A549 (cell line): ENCODE measurements at places on chromosomes 1 and 21. TPM values are rescaled to one million over a fixed set of nuclear protein-coding genes. Genes with fewer than 3 reads are reported as not detected.

FMO4 gene
- polyA plus RNA-seq = 0.32 to 0.66 TPM (median 0.43 TPM) in 3 replicates

CLCA2 gene
- 0.01 to 0.03 TPM in 2 of 3 replicates, not detected in the other for polyA plus RNA-seq

NBPF20 gene
- 1.3 to 1.6 TPM (median 1.5 TPM) in 3 replicates for polyA plus RNA-seq

ACKR1 gene
- polyA plus RNA-seq = not detected in 3 replicates

ABCG1 gene
- 0.51 to 2.6 TPM (median 2.3 TPM) in 3 replicates for polyA plus RNA-seq

TNFRSF25 gene
- 3.0 to 4.5 TPM (median 3.4 TPM) in 3 replicates for polyA plus RNA-seq

LENEP gene
- polyA plus RNA-seq = not detected in 3 replicates

ZNF683 gene
- not detected in 3 replicates for polyA plus RNA-seq

ST6GALNAC5 gene
- polyA plus RNA-seq = not detected in 3 replicates

SLC22A15 gene
- 0.54 to 0.81 TPM (median 0.74 TPM) in 3 replicates for polyA plus RNA-seq

PSRC1 gene
- 20.0 to 23.2 TPM (median 21.5 TPM) in 3 replicates for polyA plus RNA-seq

SPRR4 gene
- polyA plus RNA-seq = not detected in 3 replicates

PLA2G2C gene
- not detected in 3 replicates for polyA plus RNA-seq
